Cerebellar cortex (tissue), 1 donor: ENCODE measurements at places on chromosomes 11 and 22.

- DNase-seq: no peak
Observed at GRCh38 chr22:18077087-18077638, 627 bp upstream of the PEX26 start.

- no peak for DNase-seq
Observed at GRCh38 chr11:27997344-27997743, 110.6 kb downstream of the KIF18A start.

DNA sequence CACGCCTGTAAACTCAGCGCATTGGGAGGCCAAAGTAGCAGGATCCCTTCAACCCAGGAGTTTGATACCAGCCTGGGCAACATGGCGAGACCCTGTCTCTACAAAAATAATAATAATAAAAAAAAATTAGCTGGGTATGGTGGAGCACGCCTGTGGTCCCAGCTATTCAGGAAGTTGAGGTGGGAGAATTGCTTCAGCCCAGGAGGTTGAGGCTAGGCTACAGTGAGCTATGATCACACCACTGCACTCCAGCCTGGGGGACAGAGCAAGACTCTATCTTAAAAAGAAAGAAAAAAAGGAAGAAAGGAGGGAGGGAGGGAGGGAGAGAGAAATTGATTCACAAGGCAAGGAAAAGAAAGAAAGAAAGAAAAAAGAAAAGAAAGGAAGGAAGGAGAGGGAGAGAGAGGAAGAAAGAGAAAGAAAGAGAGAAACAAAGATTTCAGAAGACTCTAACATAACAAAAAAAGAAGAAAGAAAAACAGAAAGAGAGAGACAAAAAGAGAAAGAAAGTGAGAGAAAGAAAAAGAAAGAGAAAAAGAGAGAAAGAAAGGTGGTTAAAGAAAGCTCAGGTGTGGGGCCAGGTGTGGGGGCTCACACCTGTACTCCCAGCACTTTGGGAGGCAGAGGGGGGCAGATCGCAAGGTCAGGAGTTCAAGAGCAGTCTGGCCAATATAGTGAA is 37.3 kb upstream of the MYH9 start:
- no peak for DNase-seq

DNA sequence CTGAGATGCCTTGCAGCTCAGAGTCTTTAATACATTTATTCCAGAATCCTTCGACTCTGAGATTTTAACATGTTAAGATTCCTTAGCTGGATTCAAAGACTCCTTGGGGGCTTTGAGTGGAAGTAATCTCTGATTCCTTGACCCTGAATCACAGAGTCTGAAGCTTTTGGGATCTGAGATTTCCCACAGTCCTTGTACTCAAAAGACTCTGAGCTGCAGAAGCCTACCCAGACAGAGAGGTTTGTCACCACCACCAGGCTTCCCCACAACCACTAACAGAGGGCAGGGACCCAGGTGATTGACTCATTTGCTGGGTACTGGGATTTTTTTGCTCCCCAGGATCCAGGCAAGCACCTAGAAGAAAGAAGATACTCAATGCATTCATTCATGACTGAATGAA is 1.4 kb upstream of the SERPINH1 start:
- DNase-seq: no peak

DNA sequence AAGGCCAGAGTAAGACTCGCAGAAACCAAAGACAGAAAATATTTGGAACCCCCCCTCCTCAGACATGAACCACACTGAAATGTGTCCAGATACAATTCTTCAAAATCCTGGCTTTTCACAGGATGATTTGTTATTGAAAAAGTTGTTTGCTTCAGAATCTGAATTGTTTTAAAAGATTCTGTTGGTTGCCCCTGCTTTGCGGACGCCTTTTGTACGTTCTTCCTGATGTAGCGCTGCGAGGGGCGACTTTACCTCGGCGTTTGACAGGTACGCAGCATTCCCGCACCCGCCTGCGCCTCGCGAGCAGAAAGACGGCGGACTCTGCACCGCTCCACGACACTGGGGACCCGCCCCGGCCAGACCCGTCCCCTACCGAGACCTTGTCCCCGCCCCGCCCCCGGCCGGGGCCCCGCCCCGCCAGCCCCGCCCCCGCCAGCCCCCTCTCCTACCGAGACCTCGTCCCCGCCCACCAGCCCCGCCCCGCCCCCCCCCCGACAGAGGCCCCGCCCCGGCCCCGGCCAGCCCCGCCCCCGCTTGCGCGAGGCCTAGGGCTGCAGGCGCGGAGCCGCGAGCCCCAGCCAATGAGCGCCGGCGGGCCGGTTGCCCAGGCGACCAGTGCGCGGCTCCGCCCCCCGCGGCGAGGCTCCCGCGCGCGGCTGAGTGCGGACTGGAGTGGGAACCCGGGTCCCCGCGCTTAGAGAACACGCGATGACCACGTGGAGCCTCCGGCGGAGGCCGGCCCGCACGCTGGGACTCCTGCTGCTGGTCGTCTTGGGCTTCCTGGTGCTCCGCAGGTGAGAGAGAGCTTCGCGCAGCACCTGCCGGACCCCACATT is at the start of gene GLB1L2:
Gene GLB1L2, plus strand, starts transcription at position 635 of the 835 bp plus-strand sequence. Its CDS starts 74 bp downstream, at position 709.
- DNase-seq: peak; percentile 15

GRCh38 chr22:46696614-46697013 is 41.4 kb downstream of the CERK start:
- DNase-seq: no peak

DNA sequence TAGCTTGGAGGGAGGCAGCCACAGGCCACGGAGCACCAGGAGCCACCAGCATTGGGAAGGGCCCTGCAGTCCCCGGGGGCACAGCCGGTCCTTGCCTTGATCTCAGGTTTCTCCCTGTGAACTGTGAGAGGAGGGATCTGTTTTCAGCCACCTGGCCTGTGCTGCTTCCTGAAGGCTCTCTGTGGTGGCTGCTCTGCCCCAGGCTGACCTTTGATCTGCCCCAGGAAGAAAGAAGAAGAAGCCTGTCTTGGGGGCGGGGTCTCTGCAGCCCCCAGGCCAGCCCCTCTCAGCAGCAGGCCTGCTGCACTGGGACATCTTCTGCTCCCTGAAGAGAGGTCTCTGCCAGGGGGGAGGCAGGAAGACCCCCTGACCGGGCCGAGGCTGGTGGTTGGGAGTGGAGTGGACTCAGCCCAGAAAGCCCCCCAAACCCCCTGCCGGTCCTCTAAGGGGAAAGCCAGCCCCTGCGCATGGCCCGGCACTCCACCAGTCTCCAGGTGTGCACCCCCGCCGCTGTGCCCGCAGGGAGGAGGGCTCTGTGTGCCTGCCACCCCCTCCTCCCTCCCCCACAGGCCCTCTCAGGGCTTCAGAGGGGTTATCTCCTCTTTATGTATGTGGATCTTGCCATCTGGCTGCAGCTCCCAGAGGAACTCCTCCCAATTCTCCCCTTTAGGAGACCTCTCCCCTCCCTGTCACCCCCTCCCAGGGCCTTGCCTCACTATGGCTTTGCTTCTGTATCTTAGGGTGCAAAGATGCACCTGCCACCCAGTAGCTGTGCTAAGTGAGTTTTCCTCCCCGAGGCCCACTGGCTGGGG is 675.3 kb downstream of the BRD1 start:
- no peak for DNase-seq

DNA sequence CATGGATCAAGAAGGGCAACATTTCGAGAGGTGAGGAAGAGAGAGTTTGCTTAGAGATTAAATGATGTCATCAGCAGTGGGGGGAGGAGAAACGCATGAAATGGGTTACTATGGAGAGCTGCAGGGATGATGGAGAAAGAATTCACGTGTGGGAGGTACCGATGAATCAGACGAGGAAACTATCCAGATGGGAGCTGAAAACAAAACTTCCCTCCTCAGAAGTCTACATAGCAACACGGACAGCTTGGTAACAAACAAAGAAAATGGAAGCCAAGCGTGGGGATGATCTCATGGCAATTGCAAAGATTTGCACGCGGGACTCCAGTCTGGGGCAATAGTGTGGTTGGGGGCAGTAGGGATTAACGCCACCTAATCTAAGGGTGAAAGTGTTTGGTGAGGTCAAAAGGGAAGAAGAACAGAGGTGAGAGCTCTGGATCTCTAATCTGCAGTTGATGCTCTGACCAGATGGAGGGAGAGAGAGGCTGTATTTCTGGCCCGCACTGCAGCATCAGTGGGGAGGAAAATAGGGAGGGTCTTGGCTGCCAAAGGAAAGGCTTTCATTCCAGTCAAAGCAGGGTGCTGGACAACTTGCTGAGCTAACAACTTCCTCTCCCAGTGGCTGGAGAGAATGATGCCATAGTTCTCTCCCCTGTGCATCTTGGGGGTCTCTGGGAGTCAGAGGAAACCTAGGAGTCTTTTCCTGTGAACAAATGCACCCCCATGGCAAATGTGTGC is 43.4 kb upstream of the CSNK2A3 start:
- DNase-seq: no peak

- DNase-seq: no peak
Observed at GRCh38 chr22:35905894-35906293, 122.7 kb downstream of the RBFOX2 start.

- DNase-seq: no peak
Observed at GRCh38 chr11:68173926-68174325, 39.2 kb downstream of the KMT5B start.

GRCh38 chr22:27882507-27883290 is 36.4 kb downstream of the PITPNB start:
- DNase-seq: no peak

- DNase-seq: no peak
Observed at GRCh38 chr11:32141745-32142546, 51.1 kb downstream of the RCN1 start.

DNA sequence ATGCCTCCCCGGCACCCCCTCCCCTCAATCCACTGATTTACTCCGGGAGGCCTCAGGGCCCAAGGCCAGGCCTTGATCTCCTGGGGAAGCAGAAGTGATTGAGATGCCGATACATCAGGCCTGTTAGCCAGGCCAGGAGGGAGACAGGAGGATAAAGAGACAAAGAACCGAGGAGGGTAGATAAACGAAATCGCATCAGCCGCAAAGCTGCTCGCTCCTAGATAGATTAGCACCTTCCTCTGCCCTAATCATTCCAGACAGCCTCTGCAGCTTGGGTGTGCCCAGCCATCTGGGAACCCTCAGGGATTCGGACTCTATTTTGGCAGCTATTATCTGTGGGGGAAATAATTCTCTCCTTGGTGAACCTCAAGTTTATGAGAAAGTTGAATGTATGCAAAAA is 121.2 kb downstream of the ABTB2 start:
- DNase-seq: no peak

DNA sequence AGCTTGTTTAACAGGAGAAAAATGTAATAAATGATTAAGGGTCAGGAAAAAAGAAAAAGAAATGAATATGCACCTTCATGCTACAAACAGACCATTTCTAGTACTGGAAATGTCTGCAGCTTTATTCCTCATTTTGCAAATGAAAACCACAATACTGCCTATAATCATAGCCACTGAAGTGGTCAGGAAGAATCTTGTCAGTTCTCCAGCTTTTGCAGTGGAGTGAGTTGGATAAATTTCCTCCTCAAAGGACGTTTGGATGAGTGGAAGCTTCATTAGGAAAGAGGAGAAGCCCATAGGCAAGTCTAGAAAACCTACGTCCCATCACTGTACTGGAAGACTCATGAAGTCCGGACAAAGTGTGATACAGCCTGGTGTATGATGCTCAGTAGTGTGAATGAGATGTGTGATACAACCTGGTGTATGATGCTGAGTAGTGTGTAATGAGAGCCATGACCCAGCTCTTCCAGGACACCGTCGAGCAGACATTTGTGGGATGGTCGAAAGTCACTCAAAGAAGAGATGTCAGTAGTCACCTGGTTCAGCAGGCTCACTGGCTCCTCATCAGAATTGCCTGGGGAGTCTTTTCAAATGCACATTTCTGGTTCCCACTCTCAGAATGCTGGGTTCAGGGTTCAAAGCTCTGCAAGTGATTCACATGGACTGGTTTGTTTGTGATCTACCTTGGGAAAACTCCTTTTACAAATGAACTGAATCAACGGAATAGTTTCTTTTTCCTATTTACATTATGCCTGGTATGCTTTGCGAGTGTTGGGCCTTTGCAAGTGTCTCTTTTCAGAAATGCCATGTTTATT is 101.3 kb downstream of the PDHX start:
- no peak for DNase-seq
